ENCODE measurements at places on chromosomes 1 and 21. TPM values are rescaled to one million over a fixed set of nuclear protein-coding genes. Genes with fewer than 3 reads are reported as not detected.

GRCh38 chr1:95537176-95537575, 303.2 kb downstream of the RWDD3 start:
- no peak for DNase-seq

GRCh38 chr21:26588446-26588845, 15.4 kb upstream of the CYYR1 start:
- DNase-seq, result no peak

The VASH2 gene
- total RNA-seq, result 1.2 TPM

- no peak for DNase-seq
These were observed 15.4 kb downstream of the L1TD1 start for GRCh38 chr1:62209931-62210595.

The ATPAF1 gene
- total RNA-seq, result 235 TPM

GRCh38 chr1:50633465-50633864, 210.2 kb upstream of the DMRTA2 start:
- DNase-seq, result no peak

DNA sequence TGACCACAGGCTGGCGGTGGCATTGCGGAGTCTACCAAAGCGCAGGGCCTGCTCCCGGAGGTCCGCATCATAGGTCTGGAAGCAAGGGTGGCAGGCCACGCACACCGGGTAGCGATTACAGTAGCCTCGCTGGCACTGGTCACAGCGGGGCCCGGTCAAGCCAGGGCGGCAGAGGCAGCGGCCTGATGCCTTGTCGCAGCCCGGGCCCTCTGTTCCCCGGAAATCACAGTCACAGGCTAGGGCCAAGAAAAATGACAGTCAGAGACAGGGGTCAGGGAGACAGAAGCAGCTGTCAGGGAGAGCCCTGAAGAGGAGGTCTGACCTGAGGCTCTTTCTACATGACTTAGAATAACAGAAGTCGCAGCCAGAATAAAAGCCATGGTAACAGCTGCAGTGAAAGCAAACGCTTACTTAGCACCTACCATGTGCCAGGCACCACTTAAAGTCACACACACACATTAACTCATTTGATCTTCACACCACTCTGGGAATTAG, 26.4 kb downstream of the LAMB3 start:
- DNase-seq, result no peak

Measured in left ventricle myocardium inferior (tissue), 1 donor.